Renal cortical epithelial cell (primary cell): ENCODE measurements at places on chromosomes 3 and 15.

- no peak for DNase-seq
Measured at GRCh38 chr15:66847565-66847991, 145.5 kb downstream of the SMAD6 start.

DNA sequence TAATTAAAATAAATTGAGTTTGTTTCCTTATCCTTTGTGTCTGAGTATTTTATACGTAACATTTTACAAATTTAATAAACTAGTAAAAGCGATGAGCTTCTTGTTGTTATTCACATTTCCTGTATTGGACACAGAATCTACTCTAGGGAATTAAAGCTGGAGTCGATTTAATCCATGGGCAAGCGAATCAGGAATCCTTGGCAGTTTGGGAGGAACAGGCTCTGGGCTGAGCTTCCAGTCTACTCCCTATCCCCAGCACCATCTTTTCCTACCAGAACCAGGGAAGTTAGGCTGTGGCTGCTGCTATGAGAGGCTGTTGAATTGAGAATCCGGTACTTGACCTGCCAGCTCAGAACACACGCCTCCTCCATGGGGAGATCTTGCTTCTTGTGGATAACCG, 437.3 kb upstream of the TPM1 start:
- no peak for DNase-seq

DNA sequence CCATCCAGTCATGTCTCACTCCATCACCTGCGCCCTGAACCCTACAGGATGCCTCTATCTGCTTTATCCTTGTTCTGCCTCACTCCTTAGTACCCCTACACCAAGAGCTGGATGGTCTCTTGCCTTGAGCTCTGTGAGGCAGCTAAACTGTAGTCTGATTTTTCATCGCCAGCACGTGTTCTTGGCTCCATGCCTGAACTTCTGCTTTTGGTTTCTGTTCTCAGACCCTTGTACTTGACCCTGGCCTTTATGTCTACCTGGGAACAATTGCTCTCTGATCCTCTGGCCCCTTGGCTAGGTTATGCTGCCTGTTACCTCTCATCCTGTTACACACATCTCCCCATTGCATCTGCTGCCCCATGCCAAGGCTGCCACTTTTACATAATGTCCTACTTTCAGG, 318.0 kb upstream of the LMCD1 start:
- no peak for DNase-seq

GRCh38 chr3:190017521-190018288, 103.0 kb downstream of the P3H2 start:
- peak; percentile 86 for DNase-seq

DNA sequence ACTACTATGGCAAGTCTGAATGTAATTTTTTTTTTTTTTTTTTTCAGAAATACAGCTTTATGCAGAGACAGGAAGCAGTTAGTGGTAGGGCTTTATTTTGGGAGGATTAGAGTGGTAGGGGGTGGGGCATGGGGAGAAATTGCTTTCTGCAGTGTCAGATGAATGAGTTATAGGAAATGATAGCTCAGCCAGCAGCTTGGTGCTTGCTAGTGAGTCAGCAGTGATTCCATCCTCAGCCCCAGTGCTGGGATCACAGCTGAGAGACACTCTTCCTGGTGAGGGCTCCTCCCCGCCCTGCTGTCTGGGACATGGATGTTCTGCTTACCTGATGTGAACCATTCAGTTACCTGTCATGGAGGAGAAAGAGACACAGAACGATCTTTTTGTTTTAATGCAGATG, 39.6 kb downstream of the SEMA6D start:
- DNase-seq = peak; percentile 75

DNA sequence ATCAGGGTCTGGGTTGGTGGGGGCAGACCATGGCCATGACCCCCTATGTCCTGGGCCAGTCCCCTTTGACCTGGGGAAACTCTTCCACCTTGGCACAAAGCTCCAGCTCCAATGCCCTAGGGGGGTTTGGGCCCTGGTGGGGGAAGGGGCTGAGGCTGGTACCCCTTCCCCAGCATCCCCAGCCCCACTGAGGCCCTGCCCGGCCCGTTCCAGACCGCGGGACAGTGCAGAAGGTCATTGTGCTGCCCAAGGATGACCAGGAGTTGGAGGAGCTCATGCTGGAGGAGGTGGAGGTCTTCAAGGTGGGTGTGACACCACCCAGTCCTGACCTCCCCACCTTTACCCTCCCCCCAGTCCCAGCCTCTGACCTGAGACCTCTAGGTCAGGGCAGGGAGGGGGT, 6.2 kb upstream of the GNAT1 start:
- no peak for DNase-seq

DNA sequence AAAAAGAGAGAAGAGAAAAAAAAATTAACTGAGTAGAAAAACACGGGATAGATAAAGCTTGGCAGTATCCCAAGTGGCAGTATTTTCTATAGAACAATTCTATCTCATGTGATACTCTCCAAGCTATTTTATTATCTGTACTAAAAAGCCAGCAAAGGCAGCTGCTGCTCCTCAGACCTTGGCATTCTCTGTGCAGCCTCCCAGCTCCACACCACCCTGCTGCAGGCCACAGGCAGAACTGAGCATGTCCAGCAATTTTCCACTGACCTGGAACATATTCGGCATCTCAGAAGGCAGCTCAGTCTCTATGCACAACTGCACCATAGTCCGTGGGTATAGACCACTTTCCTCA, 1161.4 kb downstream of the IGSF11 start:
- no peak for DNase-seq

DNA sequence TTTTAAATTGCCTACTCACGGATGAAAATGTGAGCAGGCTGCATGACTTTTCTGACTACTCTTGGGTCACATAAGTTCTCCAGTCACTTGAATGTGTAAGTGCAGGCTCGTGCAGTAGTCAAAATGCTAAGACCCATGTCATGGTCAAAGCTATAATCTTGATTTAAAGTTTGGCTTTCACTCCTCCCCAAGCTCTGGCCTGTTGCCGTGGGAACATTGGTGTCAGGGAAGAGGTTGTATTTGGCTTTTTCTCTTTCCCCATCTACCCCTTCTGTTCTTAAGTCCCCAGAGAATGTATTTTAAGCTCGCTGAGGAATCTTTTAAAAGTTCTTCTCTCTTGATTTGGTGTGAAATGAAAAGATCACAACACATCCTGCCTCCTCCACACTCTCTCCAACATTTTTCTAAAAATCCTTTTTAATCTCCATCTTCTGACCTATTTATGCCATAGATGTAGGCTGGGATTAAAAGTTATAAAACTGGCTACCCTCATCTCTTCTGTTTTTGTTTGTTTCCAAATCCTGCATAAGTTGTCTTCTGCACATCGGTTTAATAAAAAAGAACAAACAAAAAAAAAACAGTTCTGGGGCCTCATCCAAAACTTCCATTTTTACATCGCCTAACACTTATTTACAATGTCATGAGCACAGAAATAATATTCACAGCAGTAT, 61.4 kb upstream of the ADAMTSL3 start:
- no peak for DNase-seq

DNA sequence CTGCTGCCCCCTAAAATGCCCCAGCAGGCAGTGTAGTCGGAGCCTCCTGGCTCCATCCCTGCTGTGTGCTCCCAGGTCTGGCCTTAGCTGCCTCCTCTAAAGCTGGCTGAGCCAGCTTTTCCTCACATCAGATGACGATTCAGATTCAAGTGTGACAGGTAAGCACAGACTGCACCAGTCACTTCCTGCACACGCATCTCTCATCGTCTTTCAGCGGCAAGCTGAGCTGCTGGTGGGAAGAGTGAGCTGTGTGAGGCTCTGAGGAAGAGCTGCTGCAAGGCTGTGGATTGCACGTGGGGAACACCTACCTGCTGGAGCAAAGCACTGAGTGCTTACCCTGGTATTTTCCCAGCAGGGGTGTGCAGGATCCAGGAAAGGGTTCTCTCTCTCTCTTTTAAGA, 88.4 kb upstream of the RPL32 start:
- DNase-seq = no peak

GRCh38 chr3:187227658-187228258, 30.5 kb downstream of the RTP1 start:
- peak; percentile 75 for DNase-seq

DNA sequence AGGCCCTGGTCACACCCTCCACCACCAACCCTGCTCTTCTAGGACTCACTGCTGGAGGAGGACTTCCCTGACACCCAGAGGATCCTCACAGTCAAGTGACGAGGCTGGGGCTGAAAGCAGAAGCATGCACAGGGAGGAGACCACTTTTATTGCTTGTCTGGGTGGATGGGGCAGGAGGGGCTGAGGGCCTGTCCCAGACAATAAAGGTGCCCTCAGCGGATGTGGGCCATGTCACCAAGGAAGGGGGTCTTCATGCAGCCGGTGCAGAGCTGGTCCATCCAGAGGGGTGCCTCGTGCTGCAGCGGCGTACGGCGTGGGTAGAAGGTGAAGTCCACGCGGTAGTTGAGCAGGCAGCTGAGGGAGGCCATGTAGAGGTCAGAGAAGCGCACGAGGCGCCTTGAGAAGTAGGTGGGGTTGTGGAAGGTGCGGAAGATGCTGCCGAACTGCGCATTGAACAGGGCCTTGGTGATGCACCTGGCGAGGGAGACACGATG, 9.4 kb downstream of the NT5DC2 start:
- no peak for DNase-seq

DNA sequence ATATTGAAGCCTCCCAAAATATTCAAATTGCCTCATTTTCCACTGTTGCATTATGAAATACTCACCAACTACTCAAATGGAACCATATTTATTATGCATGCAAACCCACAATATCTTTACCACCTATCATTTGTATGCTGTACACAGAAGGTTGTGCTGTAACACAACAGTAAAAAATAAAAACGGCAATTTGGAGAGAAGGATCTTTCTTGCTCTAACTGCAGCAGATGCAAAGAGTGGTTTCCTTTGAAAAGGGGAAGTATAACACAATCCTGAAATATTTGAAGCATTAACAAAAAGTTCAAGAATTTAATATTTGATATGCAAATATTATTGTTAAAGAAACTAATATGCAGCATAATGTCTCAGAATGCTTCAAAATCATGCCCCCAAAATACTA, 244.5 kb upstream of the SUCLG2 start:
- no peak for DNase-seq

DNA sequence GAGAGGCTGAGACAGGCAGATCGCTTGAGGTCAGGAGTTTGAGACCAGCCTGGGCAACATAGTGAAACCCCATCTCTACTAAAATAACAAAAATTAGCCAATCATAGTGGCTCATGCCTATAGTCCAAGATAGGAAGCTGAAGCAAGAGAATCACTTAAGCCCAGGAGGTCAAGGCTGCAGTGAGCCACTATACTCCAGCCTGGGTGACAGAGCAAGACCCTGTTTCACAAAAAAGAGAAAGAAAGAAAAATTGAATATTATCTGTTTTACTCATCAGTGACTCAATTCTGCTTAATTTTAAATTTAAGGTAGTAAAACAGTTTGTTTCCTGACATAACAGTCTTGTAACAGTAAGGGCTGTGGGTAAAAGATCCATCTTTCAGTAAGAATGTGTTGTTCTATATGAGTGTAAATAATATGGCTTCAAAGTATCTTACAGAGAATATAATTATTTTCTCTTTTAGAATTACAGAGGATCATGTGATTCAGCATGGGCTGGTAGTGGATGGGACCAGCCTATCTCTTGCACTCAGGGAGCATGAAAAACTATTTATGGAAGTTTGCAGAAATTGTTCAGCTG, 85.8 kb downstream of the ATP11B start:
- no peak for DNase-seq

DNA sequence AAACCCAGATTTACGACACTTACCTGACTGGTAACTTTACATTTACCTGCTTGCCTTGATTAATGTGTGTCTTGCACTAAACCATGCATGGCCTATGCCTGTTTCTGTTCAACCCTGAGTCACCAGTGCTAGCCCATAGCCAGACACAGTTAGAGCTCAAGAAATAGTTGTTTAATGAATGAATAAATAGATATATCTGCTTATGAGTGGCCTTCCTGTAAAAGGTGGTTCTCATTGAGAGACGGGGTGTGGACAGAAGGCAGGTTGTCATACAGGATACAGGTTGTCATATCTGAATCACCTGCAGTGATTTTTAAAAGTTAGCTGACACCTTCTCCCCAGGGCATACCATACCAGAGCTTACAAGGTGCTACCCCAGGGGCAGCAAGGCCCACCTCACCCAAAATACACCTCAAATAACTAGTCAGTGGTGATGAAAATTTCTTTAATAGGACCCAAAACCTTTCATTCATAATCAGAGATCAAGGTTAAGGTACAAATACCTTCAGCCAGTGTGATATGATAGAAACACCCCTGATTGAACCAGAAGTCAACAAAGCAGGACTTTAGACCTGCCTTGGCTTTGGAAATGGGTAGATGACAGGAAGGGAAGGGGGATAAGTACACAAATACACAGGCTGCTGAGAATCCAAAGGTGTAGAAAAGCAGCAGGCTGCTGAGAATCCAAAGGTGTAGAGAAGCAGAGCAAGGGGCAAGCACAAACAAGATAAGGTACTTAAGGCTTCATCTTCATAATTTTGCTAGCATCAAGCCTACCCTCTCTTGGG, 45.4 kb upstream of the TSC22D2 start:
- peak; percentile 64 for DNase-seq

DNA sequence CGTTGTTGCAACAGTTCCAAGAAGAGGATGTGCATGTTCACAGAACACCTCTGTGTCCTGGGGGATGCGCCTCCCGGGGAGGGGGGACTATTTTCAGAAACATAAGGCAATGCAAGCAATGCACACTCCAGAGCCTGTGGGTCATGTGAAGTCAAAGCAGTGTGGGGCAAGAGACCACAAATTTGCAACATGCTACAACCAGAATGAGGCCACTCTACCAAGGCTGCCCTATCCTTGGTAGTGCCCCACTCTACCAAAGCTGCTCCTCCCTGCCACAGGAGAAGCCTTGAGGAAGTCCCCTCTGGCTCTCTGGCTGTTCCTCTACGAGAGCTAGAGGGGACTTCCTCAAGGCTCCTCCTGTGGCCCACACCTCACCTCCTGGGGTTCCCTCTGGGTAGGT, 8.4 kb upstream of the NR2C2 start:
- no peak for DNase-seq

- DNase-seq = no peak
Measured at GRCh38 chr3:29212789-29213433, 68.0 kb upstream of the RBMS3 start.

- DNase-seq = peak; percentile 23
Measured at GRCh38 chr15:48433226-48433886, 102.1 kb downstream of the DUT start.

- DNase-seq = no peak
Measured at GRCh38 chr3:107193116-107193515, 184.1 kb upstream of the CCDC54 start.
